ENCODE measurements at places on chromosomes 2 and 18. TPM values are rescaled to one million over a fixed set of nuclear protein-coding genes. Genes with fewer than 3 reads are reported as not detected.

DNA sequence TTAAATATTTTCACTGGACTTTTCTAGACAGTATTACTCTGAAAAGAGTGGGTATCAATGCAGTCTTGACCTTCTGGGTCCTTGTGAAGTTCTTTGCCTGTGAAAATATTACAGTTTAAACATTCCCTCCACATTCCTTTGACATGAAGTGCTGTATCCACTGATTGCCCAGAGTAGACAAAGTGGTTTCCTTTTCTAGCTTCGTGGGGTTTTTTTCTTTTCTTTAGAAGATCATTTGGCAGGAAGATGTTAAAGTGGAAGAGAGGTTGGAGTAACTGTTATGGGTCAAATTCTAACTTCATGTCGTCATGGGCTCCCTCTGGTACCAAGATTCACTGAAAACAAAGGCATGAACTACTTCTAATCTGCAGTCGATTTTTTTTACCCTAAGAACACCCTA lies 496.9 kb downstream of the EPHA4 start:
- no peaks in the 10 kb centered on the region for H3K27me3 ChIP-seq
- no peak overlapping the region for H3K4me3 ChIP-seq
- no peak for DNase-seq
- H3K27ac ChIP-seq: no peak overlapping the region

DNA sequence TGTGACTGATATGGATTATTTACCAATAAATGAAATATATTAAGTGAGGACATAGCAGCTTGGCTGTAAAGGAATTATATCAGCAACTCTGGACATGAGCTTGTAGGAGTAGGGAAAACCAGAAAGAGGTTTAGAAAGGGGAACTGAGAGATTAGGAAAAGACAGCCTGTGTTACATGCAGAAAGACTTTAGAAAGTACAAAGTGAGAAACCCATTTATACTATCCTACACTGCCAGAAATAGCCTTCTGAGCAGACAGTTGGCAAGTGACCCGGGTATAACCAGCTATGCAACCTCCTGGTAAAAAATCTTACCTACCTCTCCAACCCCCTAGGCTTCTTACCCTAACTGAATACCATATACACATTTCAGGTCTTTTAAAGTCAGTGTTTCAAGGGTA lies 134.1 kb downstream of the ANKRD44 start:
- peaks cover 5% of the 10 kb centered on the region for H3K4me1 ChIP-seq
- H3K4me3 ChIP-seq: no peak overlapping the region
- DNase-seq: no peak
- H3K36me3 ChIP-seq: no peaks in the 10 kb centered on the region
- no peak overlapping the region for H3K27ac ChIP-seq

DNA sequence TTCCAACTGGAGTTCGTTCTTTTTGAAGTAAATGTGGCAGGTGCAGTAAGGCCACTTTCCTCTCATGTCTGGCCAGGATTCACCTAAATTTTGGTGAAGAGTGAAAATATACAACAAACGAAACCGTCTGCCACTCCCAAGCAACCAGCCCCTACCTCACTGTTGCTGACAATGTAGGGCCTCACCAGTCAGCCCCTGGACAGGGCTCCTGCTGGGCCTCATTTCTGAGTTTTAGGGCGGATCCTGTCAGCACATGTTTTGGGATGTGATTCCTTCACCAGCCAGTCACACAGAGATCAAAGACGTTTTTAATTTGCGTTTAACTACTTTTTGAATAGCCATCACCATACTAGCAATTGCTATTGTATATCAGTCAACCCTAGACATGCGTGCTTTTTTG lies 185.0 kb downstream of the WDR7 start:
- no peak overlapping the region for H3K4me3 ChIP-seq
- no peak for DNase-seq
- no peak overlapping the region for H3K27ac ChIP-seq
- no peaks in the 10 kb centered on the region for H3K4me1 ChIP-seq

GALNT3 gene
- 69.9 TPM for total RNA-seq

Measured in prostate gland (tissue), 2 donors.